Activated T-helper 1 cell treated with anti-CD3 and anti-CD28 coated beads, Interleukin-2, amount 50 U/mL, for 16 hours (primary cell): ENCODE measurements at places on chromosomes 11 and 22.
A peak's percentile ranks its signal among the peaks of the same experiment; 100 is the strongest.

GRCh38 chr11:103877221-103877620 lies 159.2 kb upstream of the DDI1 start:
- DNase-seq = no peak

DNA sequence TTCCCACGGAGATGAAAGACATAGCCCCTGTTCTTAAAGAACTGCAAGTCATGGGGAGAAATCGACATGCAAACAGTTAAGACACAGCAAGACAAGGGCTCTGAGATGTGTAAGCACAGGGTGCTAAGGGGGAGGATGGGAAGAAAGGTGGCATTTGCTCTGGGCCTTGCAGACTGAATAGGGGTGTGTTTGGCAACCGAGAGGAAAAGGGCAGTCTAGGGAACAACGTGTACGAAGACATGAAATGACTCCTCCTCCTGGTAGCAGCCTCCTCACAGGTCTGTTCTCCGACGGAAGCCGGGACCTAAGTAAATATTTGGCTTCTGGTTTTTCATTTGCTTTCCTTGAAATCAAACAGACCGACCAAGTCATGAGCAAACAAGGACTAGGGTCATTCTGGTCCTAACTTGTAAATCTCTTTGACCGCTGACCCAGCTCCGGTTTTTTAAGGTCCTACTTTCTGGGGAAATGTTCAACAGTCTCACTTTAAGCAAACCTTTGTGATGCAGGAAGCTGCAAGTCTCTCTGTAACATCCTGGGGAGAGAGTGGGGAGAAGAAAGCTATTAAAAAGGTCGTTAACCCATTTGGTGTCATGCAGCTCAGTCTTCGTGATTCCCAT lies 19.7 kb downstream of the NNMT start:
- DNase-seq = no peak

GRCh38 chr11:62875698-62876478 lies 4.8 kb upstream of the SLC3A2 start:
- no peak for DNase-seq

DNA sequence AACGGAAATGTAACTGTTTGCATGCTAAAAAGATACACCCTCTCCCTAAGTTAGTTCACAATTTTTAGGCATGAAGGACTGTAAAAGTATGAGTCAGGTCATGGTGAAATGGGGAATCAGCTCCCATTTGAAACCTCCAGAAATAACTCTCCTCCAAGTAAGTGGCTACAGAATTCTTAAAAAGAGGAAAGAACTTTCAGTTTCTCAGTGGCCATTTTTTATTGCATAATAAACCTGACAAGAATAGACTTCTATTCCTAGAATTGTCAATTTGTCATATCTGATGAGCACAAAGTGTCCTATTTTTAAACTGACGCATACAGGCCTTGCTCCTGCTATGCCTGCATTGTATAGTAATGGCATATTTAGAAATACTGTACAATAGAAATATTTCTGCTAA lies 612.2 kb downstream of the CNTN5 start:
- DNase-seq = no peak

DNA sequence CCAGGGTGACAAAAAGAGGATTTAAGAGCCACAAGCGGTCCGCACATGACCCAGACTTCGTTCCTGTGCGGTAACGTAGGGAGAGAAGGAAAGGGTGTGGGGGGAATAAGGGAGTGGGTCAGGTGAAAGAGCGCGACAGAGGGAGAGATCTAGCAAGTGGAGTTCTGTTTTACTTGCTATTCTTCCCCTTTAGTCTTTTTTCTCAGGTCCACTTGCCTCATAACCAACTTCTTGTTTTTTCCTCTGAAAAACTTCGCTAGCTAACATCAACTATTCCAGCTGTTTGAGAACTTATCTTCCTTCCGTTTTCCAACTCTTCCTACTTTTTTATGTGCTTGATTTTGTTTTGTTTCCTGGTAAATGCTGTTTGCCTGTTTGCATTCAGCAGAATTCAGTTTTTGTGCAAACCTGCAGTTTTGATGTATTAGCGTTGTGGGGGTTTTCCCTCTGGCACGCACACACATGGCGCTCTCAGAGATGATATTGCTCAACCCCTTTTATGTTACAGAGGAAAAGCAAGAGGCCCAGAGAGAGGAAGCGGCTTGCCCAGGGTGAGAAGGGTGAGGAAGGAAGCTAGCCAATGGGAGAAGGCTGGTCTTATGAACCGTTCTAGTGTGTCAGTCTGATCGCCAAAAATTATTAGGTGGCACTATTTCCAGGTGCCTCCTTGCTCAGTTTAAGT lies 592 bp upstream of the CTSC start:
- peak; percentile 25 for DNase-seq

DNA sequence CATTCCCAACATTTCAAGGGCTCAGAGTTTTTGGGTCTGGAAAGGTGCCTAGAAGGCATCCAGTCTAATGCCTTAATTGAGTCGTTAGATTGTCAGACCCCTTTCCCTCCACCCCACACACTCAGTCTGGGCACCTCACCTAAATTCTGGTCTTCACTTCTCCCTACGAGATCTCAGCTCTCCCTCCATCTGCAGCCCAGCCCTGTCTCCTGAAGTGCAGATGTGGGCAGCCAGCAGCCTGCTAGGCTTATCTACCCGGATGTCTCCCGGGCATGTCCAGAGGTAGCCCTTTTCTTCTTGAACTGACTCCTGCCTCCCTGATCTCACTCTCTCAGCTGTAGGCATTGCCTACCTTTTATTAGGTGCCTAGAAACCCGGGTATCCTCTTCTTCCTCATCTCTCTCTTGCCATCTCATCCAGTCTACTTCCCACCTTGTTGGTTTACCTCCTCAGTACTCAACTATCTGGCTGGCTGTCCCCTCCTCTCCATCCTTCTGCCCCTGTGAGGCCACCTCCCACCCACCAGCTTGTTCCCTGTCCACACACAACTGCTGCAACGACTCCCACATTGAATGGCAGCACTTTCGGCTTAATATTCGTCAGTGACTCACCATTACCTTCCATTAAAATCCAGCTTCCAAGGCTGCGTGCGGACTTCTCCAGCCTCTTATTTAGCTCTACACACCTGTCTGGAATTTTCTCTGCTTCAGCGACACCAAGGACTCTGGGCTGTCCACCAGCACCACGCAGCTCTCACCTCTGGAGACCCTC lies 6.2 kb downstream of the SEPTIN3 start:
- no peak for DNase-seq

- DNase-seq = no peak
Observed at GRCh38 chr11:115257678-115258077, 246.5 kb downstream of the CADM1 start.

DNA sequence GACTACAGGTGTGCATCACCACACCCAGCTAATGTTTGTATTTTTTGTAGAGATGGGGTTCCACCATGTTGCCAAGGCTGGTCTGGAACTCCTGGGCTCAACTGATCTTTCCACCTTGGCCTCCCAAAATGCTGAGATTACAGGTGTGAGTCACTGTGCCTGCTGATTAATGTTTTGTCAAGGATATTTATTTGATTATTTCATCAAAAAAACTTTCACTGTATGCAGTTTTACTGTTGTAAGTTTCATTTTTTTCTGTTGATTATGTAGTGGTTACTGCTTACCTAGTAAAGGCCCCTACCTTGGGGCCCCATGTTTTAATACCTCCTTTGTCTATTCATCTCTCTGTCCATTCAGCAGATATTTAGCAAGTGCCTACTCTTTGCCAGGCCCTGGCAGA lies 16.7 kb upstream of the FAM168A start:
- no peak for DNase-seq

DNA sequence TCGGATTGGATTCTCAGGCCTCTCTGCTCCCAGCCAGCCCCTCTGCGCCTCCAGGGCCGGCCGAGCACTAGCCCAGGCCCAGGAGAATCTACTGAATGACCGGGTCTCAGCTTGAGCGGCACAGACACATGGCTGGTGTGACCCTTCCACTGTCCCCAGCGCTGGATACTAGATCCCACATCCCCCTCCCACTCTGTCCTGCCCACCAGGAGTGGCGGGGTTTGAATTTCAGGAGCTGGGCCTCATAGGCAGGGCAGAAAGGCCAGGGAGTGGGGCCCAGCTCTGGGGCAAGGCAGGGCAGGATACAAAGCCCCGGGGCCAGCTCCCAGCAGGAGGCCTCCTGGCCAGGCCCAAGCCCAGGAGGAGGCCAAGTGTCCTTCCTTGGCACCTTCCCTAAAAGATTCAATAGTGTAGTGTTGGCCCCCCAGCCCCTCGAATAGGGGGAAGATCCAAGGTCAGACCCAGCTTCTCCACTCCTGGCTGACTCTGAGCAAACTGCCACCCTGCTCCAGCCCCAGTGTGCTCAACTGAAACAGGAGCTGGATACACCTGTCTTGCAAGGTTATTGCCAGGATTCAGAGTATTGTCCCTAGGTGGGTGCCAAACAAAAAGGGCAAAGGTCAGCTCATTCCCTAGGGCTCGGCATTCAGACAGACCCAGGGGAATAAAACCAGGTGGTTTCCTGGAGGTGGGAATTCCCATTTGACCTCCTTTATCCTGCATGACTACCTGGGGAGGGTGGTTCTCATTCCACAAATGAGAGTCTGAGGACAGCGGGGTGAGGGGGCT lies 22.5 kb upstream of the TCF20 start:
- DNase-seq = no peak

- no peak for DNase-seq
Observed at GRCh38 chr11:105206633-105207032, 67.1 kb upstream of the CARD18 start.

DNA sequence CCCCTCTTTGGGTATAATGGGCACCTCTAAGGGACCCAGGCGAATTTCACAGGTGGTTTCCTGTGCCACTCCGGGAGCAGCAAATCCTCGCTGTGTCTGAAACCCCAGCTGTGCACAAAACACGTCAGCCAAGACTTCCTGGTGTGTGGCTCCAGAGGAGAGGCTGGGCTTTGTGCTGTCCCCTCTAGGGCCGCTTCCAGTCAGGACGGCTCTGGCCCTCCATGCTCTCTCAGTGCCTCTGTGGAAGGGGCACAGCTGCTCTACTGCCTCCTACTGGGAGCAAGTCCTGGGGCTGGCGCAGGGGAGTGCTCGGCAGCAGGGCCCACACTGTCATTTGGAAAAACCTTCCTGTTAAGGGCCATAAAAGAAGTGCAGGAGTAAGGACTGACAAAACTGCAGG lies 23.7 kb upstream of the ARFGAP3 start:
- no peak for DNase-seq

DNA sequence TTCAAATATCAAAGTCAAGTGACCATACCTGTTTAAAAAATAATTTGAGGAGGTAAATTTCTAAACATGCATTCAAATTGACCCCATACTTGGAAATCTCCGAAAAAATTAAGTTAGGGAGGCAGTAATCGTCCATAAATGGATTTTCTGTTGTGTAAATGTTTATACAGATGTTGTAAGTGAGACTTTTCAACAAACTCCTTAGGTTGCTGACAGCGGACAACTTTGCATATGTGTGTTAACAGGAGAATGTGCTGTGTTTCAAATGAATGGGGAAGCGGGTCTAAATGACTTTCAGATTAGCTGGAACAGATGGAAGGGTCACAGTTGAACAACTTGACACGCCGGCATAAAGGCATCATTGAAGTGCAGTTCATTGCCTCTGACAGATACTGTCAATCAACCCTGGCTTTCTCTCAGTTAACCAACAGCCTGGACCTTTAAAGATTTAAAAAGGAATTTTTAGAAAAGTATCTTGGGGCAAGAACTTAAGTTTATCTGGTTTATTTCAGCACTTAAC lies 98.2 kb upstream of the DBX1 start:
- DNase-seq = no peak

DNA sequence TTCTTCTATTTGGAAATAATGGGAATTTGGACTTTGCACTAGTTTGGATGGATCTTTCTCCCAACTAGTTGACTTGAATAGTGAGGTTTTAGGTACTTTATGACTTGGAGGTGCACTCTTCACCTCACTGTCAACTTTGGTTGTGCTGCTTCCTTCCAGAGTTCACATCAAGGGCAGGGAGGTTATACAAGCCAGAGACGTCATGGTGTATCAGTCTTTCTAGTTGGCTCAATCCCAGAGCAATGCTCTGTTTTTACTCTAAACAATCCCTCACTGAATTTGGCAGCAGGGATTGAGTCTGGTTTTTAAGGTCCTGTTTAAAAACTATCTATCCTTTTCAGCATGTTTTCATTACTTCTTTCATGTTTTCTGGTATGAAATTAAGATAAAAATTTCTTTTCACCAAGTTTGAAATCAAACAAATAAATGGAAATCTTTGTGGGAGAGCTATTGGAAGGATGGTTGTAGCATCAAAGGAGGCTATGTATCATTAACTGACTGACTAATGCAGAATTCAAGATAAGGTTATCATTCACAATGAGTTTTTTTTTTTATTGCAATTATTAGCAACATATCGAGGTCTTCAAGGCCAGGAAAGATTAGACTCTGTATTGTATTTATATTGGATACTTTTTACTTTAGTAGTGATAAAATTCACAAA lies 28.0 kb upstream of the ZBED5 start:
- no peak for DNase-seq

- no peak for DNase-seq
Observed at GRCh38 chr11:15783619-15784018, 572.7 kb downstream of the SOX6 start.

- no peak for DNase-seq
Observed at GRCh38 chr22:28977060-28977459, 84.6 kb downstream of the C22orf31 start.

DNA sequence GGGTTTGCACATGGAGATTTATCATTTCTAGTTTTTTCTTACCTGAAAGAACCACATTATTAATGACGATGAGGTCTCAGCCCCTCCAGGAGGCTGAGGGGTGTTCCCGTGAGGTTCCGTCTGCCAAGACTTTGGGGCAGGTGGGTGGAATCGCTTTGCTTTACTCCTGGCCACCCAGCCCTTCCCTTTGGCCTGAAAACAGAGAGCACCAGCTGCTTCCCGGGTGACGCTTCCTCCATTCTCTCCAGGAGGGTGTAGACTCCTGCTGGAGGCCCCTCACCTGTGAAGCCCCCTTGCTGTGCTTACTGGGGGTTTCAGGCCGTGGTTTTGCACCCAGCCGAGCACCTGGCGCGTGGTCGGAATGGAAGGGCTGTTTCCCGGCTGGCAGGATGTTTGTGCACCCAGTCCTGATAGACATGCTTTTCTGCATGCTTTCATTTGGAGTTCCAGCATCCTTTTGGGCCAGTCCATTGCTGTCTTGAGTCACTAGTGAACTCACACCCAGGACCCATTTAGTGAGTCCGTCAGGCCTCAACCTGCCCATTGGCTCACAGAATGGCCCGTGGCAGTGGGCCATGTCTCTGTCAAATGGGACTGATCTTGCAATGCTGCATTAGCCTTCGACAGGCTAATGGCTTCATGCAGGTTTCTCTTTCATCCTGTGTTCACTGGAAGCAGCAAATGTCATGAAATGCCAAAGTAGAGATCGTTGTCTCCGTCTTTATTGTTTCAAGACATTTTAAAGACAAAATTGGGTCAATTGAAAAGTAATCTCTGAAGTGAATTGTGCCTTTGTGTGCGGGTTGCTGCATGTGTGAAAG lies 360.8 kb downstream of the TBC1D22A start:
- DNase-seq = no peak

DNA sequence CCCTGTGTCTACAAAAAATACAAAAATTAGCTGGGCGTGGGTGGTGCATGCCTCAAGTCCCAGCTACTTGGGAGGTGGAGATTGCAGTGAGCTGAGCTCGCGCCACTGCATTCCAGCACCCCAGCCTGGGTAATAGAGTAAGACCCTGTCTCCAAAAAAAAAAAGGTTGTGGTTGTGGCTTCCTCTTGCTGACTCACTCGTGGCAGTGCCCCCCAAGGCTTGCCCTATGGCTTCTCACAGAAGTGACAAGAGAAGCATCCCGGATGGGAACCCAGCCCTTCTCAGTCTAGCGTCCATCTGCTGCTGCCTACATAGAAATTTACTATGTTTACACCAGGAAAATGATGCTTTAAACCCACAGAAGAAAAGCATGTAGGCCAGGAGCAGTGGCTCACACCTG lies 68.5 kb upstream of the PITPNB start:
- no peak for DNase-seq

GRCh38 chr11:72738199-72739141 lies 13.7 kb downstream of the ARAP1 start:
- no peak for DNase-seq

- no peak for DNase-seq
Observed at GRCh38 chr22:22397875-22398524, 110.5 kb downstream of the ZNF280B start.
